Epithelial cell of esophagus (primary cell): ENCODE measurements at places on chromosomes 12 and 14.

GRCh38 chr12:120211243-120211903 is 10.5 kb upstream of the RPLP0 start:
- no peak for DNase-seq

GRCh38 chr12:82648259-82648909 is 38.3 kb upstream of the TMTC2 start:
- no peak for DNase-seq

GRCh38 chr12:119593578-119594398 is at the start of gene TMEM233:
TSS of gene TMEM233 (plus strand) at chr12:119593774. CDS start at chr12:119593849, 75 bp downstream.
- DNase-seq, result no peak

DNA sequence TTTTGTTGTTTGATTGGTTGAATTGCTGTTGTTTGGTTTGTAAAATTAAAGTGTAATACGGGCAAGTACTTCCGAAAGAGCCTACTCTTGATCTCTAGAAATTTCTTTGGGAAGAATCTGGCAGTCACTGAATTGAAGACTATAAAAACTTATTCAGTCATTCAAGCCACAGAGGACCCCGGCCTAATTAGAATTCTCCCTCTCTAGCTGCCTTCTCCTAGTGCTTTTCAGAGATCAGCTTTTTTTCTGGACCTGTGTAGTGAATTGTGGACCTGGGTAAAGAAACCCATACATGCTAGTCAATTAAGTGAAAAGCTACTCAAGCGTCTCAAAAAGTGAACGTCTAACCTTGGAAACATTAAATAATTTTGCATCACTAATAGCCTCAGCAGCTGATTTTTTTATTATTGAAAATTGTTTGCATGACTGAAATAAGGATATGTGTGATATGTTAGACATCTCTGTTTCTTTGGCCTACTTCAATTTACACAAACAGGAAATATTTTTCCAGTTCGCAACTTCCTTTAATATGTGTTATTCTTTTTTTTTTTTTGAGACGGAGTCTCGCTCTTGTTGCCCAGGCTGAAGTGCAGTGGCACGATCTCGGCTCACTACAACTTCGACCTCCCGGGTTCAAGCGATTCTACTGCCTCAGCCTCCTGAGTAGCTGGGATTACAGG is 27.2 kb downstream of the EFCAB11 start:
- no peak for DNase-seq

DNA sequence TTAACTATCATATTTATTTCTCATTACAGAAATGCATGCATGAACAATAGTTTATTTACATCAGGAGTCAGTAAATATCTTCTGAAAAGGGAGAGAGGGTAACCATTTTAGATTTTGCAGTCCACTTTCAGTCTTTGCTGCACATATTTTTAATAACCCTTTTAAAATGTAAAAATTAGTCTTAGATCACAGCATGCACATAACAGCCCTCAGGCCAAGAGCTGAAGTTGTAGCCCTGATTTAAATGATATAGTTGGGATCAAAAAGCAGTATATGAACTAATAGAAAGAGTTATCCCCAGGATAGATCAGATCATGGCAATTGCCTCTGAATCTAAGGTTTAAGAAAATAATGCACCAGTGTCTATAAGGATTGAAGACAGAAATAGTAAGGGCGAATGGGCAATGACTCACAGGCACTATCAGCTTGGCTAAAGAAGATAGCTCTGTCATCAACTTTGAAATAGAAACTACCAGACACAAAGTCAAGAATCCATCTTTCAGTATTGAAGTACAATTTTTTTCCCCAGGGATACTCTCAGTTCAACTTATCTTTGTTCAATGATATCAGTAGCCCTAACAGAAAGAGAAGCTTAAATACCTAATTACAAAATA is 13.1 kb upstream of the CLEC7A start:
- DNase-seq, result peak; percentile 24
